WERI-Rb-1 (cell line): ENCODE measurements at places on chromosomes 11 and 22.

GRCh38 chr11:45748801-45749200 is 56.1 kb upstream of the SLC35C1 start:
- DNase-seq, result no peak

- no peak for DNase-seq
Observed at GRCh38 chr11:61832207-61832606, 4.1 kb downstream of the FADS2 start.

DNA sequence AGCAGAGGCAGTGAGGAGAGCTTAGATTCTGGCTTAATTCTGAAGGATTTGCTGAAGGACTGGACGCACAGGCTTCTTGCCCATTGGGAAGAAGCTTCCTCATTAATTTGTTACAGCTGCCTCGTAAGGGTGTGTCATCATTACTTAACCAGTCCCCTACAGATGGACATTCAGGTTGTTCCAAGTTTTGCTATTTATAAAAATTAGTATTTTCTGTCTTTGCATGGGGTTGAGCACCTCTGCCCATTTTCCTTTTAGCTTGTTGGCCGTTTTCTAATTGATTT is 38.1 kb downstream of the CAPN1 start:
- no peak for DNase-seq

- peak; percentile 63 for DNase-seq
Observed at GRCh38 chr11:68959465-68960293, 21.1 kb downstream of the MRGPRD start.

DNA sequence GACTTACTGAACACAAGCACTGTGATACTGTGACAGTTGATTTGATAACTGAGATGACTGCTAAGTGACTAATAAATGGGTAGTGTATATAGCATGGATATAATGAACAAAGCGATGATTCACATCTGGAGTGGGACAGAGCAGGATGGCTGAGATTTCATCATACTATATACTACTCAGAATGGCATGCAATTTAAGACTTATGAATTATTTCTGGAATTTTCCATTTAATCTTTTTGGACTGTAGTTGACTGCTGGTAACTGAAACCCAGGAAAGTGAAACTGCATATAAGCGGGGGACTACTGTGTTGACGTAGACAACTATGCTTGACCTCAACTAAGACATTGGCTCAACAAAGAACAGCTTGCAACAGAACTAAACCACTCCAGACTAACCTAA is 20.0 kb upstream of the NUCB2 start:
- DNase-seq, result no peak

- no peak for DNase-seq
Observed at GRCh38 chr11:85752890-85753581, 57.9 kb downstream of the SYTL2 start.
